Mucosa of descending colon (tissue), 3 donors: ENCODE measurements at places on chromosomes 7 and 10. TPM values are rescaled to one million over a fixed set of nuclear protein-coding genes. Genes with fewer than 3 reads are reported as not detected.

GRCh38 chr7:17965603-17966002 lies 25.3 kb upstream of the SNX13 start:
- DNase-seq, result no peak

GRCh38 chr10:96512524-96513304 lies 1.0 kb downstream of the TLL2 start:
- DNase-seq, result peak; percentile 53

- peak; percentile 74 for DNase-seq
These were observed 507 bp downstream of the PDZD8 start for GRCh38 chr10:117374506-117375359.

DNA sequence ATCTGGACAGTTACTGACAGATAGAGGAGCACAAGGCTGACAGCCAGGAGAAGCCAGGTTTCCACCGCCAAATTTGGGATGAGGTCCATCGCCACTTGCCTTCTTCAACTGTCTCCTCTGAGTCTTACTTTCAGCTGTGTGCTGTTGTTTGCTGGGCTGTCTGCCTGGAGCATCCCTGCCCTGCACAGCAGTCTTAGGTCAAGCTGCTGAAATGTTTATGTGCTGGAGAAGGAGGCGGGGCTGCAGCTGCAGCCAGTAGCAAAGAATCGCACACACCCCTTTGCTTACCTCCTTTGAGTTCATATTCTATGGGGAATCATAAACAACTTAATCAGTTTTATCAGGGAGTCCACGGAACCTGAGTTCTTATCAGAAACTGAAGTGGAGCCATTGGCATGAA lies 20.1 kb upstream of the CYP3A5 start:
- no peak for DNase-seq

Gene LBX1
- not detected for total RNA-seq

DNA sequence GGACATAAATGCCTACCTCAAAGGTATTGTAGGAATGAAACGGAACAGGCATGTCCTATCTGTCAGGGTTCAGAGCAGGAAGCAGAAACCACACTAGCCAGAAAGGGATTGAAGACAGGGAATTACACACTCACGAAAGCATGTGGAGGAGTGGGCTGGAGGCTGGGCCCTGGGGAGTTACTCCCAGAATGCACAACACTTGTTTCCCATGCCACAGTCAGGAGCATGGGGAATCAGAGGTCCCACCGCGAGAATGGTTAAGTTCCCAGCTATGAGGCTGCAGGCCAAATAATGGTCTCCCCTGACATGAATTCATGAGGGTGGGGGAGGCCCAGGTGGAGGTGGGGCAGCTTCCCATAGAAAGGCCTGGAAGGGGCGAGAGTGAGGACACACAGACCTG lies 212.7 kb downstream of the HERPUD2 start:
- DNase-seq, result no peak

Gene GPER1
- 7.9 TPM for total RNA-seq

DNA sequence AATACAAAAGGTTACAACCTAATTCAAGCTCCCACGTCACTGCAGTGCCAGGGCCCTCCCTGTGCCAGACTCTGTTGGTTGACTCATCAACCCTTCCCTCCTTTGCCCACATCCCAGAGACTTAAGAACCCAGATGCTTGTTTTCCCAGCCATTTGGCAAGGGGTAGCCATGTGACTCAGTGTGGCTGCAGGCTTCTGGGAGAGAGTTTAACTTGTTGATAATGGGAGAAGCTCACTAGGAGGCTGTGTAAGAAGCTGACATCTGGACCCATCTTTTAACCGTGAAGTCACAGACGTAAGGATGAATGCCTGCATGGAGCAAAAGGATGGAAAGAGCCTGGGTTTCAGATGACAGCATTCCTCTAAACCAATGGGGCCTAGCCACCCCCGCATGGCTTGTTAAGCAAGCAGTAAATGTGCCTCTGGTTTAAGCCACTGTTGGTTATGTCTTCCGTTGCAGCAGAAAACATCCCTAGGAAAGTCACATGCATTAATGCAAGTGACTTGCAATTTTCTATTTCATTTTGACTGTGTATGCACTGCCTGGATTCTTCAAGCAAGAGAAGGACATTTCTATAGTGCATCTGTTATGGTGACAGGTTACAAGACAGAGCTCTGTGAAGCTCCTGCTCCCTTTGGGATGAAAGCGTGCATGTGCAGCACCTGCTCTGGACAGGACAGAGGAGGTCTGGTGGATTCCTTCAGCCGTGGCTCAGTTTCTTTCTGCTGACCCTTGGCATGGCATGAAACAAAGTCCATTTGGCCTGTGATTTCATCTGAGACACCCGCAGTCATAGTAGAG lies 57.5 kb upstream of the CREB5 start:
- DNase-seq, result no peak
